ENCODE measurements at places on chromosomes 5 and 9.

DNA sequence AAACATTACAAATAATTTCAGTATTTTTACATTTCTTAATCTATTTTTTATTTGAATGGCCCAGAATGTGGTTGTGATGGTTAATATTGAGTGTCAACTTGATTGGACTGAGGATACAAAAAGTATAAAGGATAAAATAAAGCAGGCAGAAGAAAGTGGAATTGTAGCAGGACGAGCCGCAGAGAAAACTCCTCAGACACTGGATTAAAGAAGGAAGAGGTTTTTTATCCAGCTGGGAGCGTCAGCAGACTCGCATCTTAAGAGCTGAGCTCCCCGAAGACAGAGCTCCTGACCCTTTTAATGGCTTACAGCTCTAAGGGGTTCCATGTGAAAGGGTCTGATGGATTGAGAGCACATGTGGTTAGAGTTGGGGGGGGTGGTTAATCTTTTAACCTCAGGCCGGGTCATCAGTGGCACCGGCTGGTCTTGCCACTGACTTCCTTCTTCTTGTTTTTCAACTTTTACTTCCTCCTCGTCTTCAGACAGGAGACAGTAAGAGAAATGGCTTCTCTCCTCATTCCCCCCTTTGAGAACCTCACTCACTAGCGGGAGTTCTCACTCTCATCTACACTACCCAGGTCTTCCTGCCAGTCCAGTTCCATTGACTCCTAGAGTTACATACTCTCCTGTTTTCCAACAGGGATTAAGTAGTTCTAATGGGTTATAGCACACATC lies 80.0 kb downstream of the TMEM161B start:
- DNase-seq, result no peak

DNA sequence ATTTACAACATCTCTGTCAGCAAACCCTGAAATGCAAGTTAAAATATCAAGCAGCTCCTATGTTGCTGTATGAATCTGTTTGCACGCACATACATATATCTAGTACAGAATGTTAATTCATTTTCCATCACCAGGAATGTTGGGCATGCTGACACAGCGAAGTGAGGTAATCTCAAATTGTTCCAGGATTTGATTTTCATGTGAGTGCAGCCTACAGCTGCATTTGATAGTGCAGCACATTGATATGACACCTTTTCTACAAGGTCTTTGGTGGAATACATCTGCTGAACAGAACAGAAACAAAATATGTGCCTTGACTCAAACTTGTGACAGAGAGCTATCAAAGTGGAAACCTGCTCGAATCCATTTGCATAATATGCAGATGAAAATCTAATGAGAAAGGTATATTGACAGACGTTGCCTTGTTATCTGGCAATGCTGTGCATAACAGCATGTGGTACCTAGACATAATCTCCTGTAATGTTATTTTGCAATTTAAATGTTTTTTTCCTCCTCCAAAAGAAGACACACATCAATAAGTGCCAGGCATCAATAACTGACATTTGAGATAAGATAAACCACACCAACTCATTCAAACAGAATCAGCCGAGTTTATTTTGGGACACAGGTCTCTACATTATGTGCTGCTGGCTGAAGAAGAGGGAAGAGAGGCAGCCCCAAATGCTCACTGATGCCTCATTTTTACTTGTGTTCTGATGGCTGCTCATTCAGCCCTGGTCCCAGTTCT lies 512.2 kb downstream of the ZNF608 start:
- DNase-seq, result no peak

- no peak for DNase-seq
Observed at GRCh38 chr5:80797428-80798024, 142.7 kb upstream of the DHFR start.

GRCh38 chr5:116137544-116138378 lies 52.9 kb downstream of the COMMD10 start:
- no peak for DNase-seq

DNA sequence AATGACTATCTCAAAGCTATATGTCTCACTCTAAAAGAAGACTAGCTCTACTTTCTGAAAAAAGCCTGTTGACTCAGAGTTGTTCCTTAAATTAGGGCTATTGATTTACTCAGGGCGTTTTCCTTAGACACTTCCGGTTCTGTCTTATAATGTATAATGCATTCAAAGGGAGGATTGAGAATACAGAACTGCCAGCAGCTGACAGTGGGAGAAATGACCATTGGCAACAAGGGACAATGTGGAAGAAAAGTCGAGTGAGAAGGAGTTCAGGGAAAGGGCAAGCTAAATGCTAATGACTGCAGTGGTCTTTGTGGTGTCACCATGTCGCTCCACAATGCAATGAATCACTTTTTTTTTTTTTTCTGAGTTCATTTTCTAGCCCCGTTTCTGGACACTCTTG lies 65.7 kb upstream of the ANKH start:
- DNase-seq, result no peak

GRCh38 chr5:77012601-77013000 lies 17.6 kb upstream of the AGGF1 start:
- DNase-seq, result no peak

DNA sequence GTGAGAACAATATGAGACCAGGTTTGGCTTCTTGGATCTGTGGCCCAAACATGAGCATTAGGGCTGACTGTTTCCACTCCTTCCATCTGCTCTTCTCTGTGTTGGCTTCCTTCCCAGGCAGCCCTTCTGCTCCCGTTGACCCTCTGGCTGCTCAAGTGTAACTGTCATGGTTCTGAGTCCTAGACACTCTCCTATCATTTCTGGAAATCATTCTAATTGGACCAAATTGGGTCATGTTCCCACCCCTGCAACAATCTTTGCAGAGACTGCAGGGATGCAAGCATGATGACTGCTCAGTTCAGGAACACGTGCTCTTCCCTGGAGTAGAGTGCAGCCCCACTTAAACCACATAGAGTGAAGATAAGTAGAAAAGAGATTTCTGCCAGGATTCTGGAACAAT lies 741.4 kb downstream of the TAF11L14 start:
- no peak for DNase-seq

DNA sequence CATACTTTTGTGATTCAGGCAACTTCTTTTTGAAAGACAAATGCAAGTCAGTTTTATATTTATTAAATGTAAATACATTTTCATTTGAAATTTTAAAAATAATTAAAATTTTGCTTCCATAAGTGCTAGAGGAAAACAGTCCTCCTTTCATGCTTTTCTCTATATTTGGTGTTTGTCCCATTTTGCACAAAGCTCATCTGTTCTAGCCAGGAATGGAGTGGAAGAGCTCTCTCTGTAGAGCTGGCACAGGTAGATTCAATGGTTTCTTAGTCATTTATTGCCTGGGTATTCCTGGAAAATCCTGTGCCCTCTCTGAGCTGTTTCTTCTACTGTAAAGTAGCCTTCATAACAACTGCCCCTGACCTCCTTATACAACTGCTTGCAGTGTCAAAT lies 267.6 kb upstream of the HAPLN1 start:
- DNase-seq, result no peak

- no peak for DNase-seq
Observed at GRCh38 chr5:17187011-17187785, 30.2 kb upstream of the BASP1 start.

DNA sequence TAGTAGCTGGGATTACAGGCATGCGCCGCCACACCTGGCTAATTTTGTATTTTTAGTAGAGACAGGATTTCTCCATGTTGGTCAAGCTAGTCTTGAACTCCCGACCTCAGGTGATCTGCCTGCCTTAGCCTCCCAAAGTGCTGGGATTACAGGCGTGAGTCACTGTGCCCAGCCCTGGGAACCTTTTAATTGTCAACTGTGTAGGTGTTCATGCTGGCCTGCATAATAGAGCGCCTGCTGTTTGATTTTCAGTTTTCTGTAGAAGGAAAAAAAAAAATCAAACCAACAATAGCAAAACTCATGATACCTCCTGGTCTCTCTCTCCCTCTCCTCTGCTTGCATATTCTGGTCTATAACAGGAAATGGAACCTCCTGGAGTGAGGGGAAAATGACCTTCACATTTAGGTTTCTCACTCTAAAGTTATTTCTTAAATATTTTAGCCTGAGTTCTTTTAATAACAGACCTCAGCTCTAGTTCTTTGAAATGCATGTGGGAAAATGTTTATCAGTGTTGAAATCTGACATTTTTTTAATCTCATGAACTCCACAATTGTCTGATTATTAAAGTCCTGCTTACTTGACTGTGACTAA lies 51.7 kb downstream of the EXOSC2 start:
- no peak for DNase-seq

GRCh38 chr5:10329820-10330481 lies 22.2 kb upstream of the CMBL start:
- DNase-seq, result no peak

- no peak for DNase-seq
Observed at GRCh38 chr9:73065439-73065838, 86.2 kb upstream of the ANXA1 start.

GRCh38 chr5:151034422-151035379 lies 14.3 kb downstream of the GPX3 start:
- no peak for DNase-seq

GRCh38 chr5:14445013-14445412 lies 136.6 kb upstream of the OTULINL start:
- no peak for DNase-seq

DNA sequence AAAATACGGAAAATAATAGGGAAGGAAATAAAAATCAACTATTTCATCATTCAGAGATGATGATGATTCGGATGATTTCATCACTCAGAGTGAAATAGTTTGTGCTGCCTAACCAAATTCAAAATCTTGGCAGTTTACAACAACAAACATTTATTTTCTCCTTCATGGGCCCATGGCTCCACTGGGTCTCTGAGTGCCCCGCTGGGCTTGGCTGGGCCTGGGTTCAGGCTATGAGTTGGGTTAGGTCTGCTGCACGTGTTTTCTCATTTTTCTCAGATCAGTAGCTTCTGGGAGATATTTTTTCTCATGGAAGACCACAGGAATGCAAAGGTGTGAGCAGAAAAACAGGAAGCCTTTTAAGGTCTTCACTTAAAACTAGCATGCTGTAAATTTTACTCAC lies 24.0 kb upstream of the F2RL1 start:
- no peak for DNase-seq

- DNase-seq, result no peak
Observed at GRCh38 chr5:107501965-107502675, 168.6 kb downstream of the EFNA5 start.

- DNase-seq, result no peak
Observed at GRCh38 chr9:88873635-88874034, 117.6 kb upstream of the S1PR3 start.

- no peak for DNase-seq
Observed at GRCh38 chr9:127161081-127161624, 38.7 kb upstream of the ANGPTL2 start.

DNA sequence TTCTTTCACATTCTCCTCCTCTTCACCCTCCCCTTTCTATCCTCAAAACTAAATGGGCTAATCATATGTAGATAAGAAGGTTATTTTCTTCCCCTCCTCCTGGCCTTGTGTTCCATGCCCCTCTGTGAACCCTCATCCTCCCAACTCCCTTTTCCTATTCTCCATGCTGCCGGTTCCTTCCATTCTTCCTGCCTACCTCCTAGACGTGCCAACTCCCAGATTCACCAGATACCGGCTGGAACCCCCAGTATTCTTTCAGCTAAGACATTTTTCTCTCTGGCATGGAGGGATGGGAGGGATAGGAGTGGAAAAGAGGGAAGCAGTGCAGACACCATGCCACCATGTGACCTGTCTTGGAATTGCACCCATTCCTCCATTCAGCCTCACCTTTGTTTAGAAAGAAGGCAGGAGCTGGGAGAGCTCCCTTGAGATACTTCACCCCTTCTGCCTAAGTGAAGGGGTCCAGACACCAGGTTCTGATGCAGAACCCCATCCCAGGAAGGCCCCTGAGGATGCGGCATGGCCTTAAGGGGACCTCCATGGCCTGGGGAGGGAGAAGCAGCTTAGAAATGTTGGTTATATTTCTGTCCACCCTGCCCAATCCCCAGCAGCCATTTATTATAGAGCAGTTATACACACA lies 4.8 kb downstream of the DNAJB5 start:
- no peak for DNase-seq

DNA sequence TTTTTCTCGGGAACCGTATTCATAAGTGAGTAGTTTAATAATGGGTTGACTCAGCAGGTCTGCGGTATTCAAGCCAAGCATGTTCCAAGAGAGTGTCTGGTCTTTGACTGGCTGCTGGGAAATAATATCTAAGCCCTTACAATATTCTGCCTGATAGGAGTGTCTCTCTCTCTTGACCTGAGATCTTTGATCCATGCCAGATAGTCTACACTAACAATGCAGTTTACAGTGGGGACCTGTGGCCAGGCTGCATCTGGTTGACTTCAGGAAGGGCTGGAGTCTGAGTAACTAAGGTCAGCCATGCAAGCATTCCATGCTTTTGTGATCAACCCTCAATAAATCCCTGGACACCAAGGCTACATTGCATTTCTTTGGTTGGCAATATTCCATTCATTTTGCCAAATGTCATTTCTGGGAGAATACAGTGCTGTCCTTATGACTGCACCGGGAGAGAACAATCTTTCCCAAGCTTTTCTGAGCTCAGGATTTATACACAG lies 195.5 kb downstream of the SEMA5A start:
- DNase-seq, result no peak

DNA sequence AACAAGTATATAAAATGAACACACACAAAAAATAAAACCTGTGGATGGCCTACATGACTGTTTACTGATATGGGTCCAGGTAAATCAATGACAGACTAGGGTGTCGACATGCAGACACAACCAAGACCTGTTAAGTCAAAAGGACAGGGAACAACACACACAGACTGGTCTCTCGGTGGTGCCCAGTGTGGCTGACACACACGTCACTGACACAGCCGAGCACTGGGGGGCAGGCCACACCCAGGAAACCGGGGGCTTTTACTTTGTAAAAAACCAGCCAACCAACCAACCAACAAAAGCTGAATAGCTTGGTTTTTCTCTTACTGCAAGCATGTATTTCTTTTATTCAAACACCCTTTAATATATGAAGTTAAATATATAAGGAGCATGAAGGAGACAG lies 5.0 kb downstream of the FAM163B start:
- peak; percentile 9 for DNase-seq

- DNase-seq, result no peak
Observed at GRCh38 chr5:1542781-1543180, 19.0 kb upstream of the LPCAT1 start.

- DNase-seq, result no peak
Observed at GRCh38 chr5:79876456-79876855, 114.6 kb downstream of the MTX3 start.

GRCh38 chr5:150178262-150178661 lies 11.6 kb upstream of the SLC6A7 start:
- no peak for DNase-seq

- DNase-seq, result no peak
Observed at GRCh38 chr9:19223724-19224123, 6.8 kb upstream of the DENND4C start.

GRCh38 chr5:87541033-87541432 lies 128.3 kb upstream of the CCNH start:
- DNase-seq, result no peak

GRCh38 chr9:72139226-72139625 lies 10.0 kb upstream of the GDA start:
- DNase-seq, result no peak
